ENCODE measurements at places on chromosomes 7 and 10. TPM values are rescaled to one million over a fixed set of nuclear protein-coding genes. Genes with fewer than 3 reads are reported as not detected.

ANKRD7 gene
- not detected for total RNA-seq

TMEM236 gene
- 1.2 TPM for total RNA-seq

CYP2C19 gene
- total RNA-seq: not detected

OR2A42 gene
- 0.15 TPM for total RNA-seq

PRLHR gene
- 2.4 TPM for total RNA-seq

PSMG3 gene
- total RNA-seq: 18.4 TPM

GPER1 gene
- total RNA-seq: 2.4 TPM

DNA sequence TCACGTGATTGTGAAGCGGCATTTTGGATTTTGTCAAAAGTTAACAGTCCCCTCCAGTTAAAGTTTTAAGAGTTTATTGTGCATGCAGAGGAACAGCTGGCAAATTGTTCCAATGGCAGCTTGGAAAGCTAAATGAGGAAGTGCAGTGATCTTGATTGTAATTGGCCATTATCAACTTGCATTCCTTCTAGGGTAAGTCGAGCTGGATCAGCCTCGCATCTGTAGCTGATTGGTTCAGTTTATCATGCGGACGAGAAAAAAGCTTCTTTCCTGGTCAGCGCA lies 566 bp downstream of the ZNF789 start:
- no peak for DNase-seq

DNA sequence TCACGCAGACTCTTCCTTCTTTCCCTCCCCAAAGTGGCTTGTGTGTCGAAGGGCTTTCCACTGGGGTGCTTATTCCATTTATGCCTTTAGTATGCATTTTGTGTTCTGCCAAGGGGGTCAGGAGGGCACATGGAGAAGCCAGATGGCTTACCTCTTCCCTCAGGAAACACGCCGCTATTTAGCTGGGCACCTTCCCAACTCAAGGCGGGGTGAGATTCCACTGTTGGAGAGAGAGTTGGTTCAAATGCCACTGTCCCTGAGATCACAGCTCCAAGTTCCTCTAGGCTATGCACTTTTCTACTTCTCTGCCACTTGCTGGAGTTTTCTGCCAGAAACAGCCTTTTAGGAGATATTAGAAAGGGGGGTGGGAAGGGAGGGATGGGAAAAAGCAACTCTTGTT lies 1091.8 kb downstream of the LRMDA start:
- peak; percentile 45 for DNase-seq

DNA sequence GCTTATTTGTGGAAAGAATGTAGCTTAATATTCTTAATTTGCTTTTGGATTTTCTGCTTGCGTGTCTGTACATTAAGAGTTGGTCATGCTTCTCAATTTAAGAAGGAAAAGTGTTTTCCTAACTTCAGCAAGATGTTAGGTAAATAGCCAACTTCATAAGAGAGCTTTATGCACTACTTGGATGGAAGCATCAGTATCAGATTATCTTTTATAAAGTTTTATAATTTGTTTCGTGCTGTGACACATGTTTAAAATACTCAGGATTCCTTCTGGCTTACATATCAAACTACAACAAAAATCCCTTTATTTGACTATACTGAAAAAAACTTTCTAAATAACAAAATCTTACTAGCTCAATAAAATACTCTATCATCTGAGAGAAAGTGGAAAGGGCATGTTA lies 34.8 kb upstream of the AGR2 start:
- DNase-seq: no peak

- DNase-seq: no peak
Measured at GRCh38 chr10:124296813-124297788, 121.6 kb downstream of the OAT start.

DNA sequence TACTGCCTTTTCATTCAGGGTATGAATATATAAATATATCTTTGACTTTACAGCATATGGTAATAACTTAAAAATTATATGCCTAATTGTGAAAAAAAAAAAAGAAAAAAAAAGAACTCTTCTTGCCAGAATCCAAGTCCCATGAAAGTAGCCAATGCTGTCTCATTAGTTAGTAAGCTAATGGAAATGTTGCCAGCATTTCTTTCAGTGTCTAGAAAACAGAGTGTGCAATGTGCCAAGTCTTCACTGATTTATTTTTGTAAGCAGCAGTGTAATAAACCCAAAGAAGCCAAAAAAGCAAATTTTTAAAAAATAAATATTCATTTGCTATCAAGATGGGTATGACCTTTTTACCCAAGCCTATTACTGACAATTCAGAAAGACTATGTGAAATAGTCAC lies 31.1 kb upstream of the LRRN3 start:
- no peak for DNase-seq

- no peak for DNase-seq
Measured at GRCh38 chr7:55055479-55055878, 36.7 kb downstream of the EGFR start.

DNA sequence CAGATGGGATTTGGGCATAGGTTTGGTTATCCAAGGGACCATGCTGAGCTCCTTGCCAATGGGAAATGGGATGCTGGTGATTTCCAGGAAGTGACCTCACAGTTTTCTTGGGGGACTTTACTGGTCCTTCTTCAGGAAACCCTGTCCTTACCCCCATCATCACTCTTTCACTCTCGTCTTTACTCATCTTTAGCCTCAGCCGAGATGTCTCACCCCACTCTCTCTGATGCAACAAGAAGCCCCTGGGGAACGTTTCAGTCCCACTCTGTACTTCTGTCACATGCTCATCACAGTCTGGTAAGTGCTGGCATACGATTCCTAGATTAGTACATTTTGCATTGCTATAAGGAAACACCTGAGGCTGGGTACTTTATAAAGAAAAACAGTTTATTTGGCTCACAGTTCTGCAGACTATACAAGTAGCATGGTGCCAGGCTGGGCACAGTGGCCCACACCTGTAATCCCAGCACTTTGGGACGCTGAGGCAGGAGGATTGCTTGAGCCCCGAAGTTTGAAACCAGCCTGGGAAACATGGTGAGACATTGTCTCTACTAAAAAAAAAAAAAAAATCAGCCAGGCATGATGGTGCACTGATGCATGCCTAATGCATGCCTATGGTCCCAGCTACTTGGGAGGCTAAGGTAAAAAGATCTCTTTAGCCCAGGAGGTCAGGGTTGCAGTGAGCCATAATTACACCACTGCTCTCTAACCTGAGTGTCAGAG lies 63.5 kb upstream of the VKORC1L1 start:
- no peak for DNase-seq

DNA sequence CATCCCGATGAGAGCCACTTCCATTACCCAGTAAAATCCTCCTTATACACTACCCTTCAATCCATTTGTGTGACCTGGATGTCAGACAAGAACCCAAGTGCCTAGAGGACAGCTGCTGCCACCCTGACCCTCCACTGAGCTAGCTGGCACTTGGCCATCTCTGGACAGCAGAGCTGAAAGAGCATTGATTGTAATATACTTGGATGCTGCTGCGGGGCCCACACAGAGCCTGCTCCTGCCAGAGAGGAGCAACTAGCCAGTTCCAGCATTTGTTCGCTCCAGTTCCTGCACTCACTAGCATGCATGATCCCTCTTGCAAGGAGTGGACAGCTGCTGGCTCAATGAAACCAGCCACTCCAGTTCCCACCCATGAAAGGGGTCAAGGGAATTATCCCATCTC lies 8.4 kb upstream of the TMEM254 start:
- no peak for DNase-seq

DNA sequence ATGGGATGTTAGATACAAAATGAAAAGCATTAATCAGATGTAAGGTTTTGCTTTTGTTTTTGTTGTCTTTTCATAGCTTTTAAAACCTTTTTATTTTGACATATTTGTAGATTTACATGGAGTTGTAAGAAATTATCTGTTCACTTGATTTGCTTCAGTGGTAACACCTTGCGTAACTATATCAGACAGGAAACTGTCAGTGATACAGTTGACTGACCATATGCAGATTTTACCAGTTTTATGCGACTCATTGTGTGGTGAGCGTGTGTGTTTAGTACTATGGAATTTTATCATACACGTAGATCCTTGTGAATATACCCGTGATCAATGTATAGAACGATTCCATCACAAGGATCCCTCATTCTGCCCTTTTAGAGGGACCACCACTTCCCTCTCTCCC lies 701.4 kb downstream of the SUGCT start:
- DNase-seq: no peak

DNA sequence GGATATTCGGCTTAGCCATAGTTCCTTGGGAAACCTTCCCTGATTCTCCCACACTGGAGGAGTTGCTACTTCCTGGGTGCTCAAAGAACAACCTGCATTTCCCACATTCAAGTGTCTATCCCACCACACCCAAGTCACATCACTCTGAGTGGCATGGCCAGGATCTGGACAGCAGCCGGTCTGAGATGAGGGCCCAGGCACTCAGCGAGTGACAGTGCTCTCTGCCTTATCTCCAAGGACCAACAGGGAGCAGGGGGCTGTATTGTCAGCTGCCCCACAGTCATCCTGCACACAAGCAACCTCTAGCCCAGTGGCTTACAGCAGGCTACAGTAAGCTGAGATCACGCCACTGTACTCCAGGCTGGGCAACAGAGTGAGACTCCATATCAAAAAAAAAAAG lies 16.1 kb upstream of the SLC18A3 start:
- DNase-seq: no peak

- peak; percentile 43 for DNase-seq
Measured at GRCh38 chr10:3090914-3091787, 23.8 kb downstream of the PFKP start.

- no peak for DNase-seq
Measured at GRCh38 chr10:2885288-2886278, 181.8 kb upstream of the PFKP start.

Measured in uterus (tissue), 4 donors.